NK-92 treated with Interleukin-12 subunit alpha and Interleukin-12 subunit beta, amount 100 ng/mL, for 24 hours (cell line): ENCODE measurements at places on chromosomes 2 and 18.
A peak's percentile ranks its signal among the peaks of the same experiment; 100 is the strongest.

- DNase-seq: no peak
These were observed 5.9 kb upstream of the LRPPRC start for GRCh38 chr2:44001716-44002115.

DNA sequence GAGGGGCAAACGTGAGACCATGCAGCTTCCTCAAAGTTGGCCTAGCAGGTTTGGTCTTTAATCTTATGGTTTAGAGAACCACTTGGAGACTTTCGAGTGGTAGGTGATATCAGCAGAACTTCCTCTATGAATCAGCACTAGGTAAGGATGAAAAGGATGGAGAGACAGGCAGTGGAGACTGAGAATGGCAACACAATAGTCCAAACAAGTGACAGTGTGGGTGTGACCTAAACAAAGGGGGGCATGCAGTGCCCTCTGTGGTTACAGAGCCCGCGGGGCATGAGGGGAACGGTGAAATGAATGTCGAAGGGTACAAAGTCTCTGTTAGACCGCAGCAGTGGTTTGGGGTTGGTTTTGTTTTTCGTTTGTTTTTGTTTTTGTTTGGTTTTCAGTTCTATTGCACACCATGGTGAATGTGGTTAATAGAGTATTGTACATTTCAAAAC is 143.9 kb downstream of the L3MBTL4 start:
- DNase-seq: no peak

GRCh38 chr2:240775905-240776304 is 44.1 kb downstream of the KIF1A start:
- DNase-seq: no peak

DNA sequence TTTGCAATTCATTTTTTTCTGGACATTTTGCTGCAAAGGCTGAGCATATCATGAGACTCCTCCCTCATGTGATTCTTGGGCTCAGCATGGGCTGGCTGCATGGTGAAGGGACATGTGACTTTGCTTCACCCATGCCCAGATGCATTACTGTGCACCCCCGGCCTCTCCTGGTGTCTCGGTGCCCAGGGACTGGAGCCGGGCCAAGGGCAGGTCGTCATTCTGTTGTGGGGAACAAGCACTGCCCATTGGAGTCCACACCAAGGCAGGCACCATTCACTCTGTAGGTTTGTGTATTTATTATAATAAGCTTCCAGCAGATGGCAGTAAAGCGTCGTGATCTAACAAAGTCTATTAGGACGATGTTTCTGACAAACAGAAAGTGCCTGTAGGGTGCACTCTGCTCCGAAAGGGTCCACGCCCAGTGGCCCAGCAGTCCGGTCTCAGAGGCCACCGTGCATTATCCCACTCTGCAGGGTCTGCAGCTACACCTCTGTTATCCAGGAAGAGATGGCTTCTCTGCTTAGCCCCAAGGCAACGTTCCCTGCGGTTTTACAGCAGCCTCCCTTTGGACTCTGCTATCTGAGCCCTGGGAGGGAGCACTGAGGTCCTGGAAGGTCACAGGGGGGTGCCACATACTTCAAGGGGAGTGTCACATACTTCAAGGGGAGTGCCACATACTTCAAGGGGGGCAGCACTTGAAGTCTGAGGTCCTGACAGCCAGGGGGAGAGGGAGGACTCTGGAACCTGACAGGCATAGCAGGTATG is 219.6 kb downstream of the TSN start:
- DNase-seq: peak; percentile 9

DNA sequence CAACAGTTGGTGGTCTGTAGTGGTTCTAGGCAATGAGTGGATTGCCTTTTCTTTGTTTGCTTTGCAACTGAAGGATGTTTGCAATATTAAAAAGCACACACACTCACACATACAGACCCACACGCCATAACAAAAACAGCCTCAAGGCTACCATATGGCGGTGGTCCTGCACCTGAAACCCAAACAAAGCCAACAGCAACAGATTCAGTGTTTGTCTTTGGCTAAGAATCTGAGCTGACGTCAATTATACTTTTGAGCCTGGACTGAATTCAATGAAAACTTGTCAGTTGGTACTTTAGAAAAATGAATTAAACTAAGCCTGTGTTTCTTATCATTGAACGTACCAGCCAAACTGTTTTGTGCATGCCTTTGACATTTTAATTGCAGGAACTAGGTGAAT is 65.0 kb upstream of the NYAP2 start:
- no peak for DNase-seq

DNA sequence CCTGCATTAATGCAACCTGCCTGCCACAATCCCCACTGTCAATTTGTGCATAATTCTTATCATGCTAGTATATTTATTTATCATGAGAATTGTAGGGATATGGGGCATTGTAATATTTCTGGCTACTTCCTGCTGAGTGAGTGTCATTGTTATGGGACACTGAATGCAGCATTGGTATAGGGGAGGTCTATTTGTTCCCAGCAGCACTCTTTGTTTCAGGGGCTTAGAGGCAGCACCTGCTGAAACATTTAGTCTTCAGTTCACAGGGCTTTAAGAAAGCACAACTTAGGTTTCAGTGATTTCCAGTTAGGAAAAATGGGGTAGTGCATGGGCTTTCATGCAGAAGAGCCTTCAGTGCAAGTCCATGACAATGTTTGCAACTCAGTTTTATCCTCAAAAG is 23.6 kb downstream of the SULT1C3 start:
- DNase-seq: no peak
